ENCODE measurements at places on chromosomes 5 and 9. TPM values are rescaled to one million over a fixed set of nuclear protein-coding genes. Genes with fewer than 3 reads are reported as not detected.

Gene SMIM33
- not detected for total RNA-seq

Gene UGCG
- total RNA-seq = 100 TPM

Gene MARCOL
- not detected for total RNA-seq

Gene TEK
- total RNA-seq = under 0.01 TPM

Gene SLC1A3
- 16.9 TPM for total RNA-seq

Gene HCN1
- not detected for total RNA-seq

Gene TMEM174
- not detected for total RNA-seq

Gene GRIA1
- under 0.01 TPM for total RNA-seq

Gene ROPN1L
- 0.07 TPM for total RNA-seq

Gene RELL2
- 16.1 TPM for total RNA-seq

Gene ADGRV1
- 3.1 TPM for total RNA-seq

Gene C9orf153
- 0.64 TPM for total RNA-seq

Gene C7
- total RNA-seq = not detected

Gene CPLANE1
- total RNA-seq = 18.3 TPM

Gene SVEP1
- total RNA-seq = under 0.01 TPM

Gene SPACA9
- total RNA-seq = 2.8 TPM

Gene TEX48
- not detected for total RNA-seq

Gene ENC1
- total RNA-seq = 23.6 TPM

Gene C5orf58
- total RNA-seq = not detected

Gene IFNK
- not detected for total RNA-seq

Gene CEP72
- 4.1 TPM for total RNA-seq

Gene TMC1
- 0.71 TPM for total RNA-seq

Gene ABLIM3
- total RNA-seq = 11.3 TPM

Gene CDO1
- total RNA-seq = not detected

Gene CDH18
- under 0.01 TPM for total RNA-seq

Gene PCDHGA10
- 1.7 TPM for total RNA-seq

Gene IGFBPL1
- not detected for total RNA-seq

Gene SLC6A7
- not detected for total RNA-seq

Gene CAMLG
- total RNA-seq = 32.8 TPM

Gene AGXT2
- total RNA-seq = not detected

Gene CYSRT1
- 1.6 TPM for total RNA-seq

Gene THBS4
- 1.00 TPM for total RNA-seq

Gene EQTN
- 0.14 TPM for total RNA-seq

Gene ZNF300
- 6.3 TPM for total RNA-seq

Gene FUT7
- not detected for total RNA-seq

Gene ZNF189
- 11.3 TPM for total RNA-seq

Gene SPINK7
- total RNA-seq = 37.3 TPM

Gene TAF11L5
- not detected for total RNA-seq

Gene TRIP13
- 1.0 TPM for total RNA-seq

Gene ORM2
- not detected for total RNA-seq

Gene ARSI
- 37.1 TPM for total RNA-seq

Gene GABRA6
- not detected for total RNA-seq

Gene MZB1
- total RNA-seq = 0.34 TPM

Gene WDR5
- total RNA-seq = 33.5 TPM

Gene LECT2
- not detected for total RNA-seq

Gene AMBP
- total RNA-seq = not detected

Gene CCDC152
- total RNA-seq = 0.21 TPM

Gene GCNT4
- total RNA-seq = 3.4 TPM

Measured in nasal cavity respiratory epithelium epithelial cell of viscerocranial mucosa (primary cell).